ENCODE measurements at places on chromosomes 4 and X.

GRCh38 chr4:148435654-148436406 lies 6.4 kb downstream of the NR3C2 start:
- DNase-seq, result no peak

DNA sequence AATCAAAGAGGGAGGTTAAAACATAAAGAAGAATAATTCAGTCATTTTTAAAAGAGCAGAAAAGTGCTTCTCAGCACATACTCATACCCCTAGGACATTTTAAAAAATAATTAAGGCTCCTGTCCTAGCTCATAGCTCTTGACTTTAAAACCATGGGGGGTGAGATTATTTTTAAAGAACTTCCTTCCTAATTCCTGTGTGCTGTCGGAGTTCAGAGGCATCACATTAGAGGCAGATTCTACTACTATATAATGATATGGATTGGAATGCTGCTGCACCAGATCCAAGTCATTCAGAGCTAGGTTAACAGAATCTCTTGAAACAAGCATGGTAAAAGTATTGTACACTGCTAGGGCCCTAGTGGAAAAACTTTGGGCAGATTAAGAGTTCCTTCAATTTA lies 456.5 kb upstream of the ADGRL3 start:
- DNase-seq, result no peak

DNA sequence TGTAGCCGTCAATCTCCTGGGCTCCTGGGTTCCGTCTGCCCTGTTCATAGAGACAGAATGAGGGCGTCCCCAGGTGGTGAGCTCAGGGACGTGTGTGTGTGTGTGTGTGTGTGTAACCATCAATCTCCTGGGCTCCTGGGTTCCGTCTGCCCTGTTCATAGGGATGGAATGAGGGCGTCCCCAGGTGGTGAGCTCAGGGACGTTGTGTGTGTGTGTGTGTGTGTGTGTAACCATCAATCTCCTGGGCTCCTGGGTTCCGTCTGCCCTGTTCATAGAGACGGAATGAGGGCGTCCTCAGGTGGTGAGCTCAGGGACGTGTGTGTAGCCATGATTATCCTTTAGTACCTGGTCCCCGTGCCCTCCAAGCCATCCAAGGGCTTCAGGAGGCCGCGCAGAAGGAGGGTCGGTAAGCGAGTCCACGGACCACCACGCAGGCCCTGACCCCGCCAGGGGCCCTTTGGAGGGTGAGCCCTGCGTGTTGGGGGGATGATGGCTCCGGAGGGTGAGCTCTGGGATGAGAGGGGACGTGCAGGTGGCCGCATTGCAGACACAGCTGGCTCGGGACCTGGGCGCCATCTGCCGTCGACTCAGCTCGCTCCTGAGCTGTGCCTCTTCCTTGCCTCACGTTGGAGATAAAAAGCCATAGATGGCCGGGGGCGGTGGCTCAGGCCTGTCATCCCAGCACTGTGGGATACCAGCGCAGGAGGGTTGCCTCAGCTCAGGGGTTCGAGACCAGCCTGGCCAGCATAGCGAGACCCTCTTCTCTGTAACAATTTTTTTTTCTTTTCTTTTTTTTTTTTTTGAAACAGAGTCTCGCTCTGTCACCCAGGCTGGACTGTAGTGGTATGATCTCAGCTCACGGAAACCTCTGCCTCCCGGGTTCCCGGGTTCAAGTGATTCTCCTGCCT lies 5.4 kb upstream of the GTPBP6 start:
- DNase-seq, result no peak

DNA sequence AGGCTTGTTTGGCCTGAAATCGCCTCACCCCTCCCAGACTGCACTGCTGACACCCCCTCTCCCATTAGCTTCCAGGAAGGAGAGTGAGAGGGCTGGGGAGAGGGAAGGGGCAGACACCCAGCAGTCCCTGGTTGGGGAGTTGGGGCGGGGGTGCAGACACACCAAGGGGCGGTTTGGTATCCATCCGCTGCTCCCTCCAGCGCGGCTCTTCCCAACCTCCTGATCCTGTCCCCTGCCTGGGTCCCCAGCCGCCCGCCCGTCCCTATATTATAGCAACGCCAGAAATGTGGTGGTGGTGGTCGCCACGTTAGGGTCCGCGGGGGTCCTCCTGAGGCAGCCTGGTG lies 24.9 kb downstream of the GPRASP3 start:
- DNase-seq, result no peak

- DNase-seq, result no peak
Measured at GRCh38 chrX:70478526-70479245, 34.1 kb downstream of the DLG3 start.

DNA sequence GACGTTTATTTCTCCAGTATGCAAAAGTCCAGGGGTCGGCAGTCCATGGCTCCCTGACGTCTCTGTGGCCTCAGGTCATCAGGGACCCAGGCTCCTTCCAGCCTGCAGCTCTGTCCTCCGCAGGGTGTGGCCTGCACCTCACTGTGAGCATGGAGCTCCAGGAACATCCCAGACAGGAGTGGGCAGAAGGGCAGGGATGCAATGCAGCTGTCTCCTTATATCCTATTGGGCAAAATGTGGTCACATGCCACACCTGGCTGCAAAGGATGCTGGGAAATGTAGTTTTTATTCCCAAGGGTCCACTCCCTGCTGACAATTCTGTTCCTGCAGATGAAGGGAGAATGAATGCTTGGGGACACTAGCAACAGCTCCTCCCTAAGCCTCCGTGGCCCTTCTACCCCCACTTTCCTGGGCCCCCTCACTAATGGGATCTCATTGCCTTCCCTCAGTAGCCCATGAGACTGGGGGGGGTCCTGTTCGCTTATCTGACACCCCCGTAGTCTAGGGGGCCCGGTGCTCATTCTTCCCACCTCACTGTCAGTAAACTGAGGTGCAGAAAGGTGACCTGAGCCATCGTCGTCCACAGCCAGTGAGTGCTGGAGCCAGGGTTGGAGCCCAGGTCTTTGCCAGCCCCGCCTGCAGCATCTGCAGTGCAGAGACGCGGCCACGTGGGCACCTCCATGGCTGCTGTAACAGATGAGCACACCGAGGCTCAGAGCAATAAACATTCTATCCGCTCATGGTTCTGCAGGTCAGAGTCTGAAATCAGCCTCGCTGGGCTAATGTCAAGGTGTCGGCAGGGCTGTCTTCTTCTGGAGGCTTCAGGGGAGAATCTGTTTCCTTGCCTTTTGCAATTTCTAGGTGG lies 5.9 kb upstream of the GRPEL1 start:
- DNase-seq, result peak; percentile 63

GRCh38 chr4:150329373-150329772 lies 251.1 kb downstream of the DCLK2 start:
- no peak for DNase-seq

GRCh38 chrX:111928456-111928855 lies 52.5 kb downstream of the TRPC5OS start:
- no peak for DNase-seq

DNA sequence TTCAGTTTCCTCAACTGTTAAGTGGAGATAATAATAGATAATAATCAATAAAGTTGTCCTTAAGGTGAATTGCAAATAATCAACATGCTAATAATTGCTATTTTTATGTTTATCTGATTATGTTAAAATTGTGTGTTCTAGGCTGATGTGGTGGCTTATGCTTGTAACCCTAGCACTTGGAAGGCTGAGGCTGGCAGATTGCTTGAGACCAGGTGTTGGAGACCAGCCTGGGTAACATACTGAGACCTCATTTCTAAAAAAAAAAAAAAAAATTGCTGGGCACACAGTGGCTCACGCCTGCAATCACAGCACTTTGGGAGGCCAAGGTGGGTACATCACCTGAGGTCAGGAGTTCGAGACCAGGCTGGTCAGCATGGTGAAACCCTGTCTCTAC lies 175.2 kb downstream of the GC start:
- no peak for DNase-seq

- DNase-seq, result no peak
Measured at GRCh38 chr4:140342620-140343019, 30.8 kb upstream of the SCOC start.

DNA sequence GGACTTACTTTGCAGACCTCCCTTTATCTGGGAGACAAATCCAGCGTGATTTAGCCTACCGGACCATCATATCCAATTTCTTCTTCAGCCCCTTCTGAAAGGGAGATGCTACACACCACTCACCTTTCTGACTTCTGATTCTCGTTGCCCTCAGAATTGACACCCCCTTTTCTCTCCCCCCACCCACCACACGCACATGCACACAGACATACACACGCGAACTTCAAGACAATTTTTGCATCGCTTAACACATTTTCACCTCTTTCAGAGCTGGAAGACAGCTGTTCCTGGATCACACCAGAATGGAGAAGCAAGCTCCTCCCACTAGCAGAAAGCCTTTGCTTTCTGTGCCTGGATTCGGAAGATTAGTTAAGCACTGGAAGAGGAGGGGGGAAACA lies 1.0 kb upstream of the SNCA start:
- no peak for DNase-seq

DNA sequence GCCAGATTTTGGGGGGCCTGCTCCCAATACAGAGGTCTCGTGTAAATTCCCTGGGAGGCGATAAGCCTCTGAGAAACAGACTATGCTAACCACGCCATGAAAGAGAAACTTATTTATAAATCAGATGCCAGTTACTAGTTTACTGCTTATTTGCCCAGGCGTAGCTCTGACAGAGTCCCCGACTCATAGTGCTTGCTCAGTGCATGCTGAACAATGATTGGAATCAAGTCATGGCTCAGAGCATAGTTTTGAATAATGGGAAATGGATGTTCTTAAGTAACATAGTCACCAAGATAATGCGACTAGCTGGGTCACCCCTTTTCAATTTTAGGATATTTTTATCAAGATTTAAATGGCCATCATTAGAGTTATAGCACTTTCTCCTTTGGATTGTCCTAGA lies 39.9 kb downstream of the HTT start:
- no peak for DNase-seq

GRCh38 chr4:106325800-106326199 lies 9.4 kb downstream of the AIMP1 start:
- DNase-seq, result peak; percentile 8

- peak; percentile 3 for DNase-seq
Measured at GRCh38 chrX:13778916-13779315, 38.0 kb downstream of the GPM6B start.

DNA sequence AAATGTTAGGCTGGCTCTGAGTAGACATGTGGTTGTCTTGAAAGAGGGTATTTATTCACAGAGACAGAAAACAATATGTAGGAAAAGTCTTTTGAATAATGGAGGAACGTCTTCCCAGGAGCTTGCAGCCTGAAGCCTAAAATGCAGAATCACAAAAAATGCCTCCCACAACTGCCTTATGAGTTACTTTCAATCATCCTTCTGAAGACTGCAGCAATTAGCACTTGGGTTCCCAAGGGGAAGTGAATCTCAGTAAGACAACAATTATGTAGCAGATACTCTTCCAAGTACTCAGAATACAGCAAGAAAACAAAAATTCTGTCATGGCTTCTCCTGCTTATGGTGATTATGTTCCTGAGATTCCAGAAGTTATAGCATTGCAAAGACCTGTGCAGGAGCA lies 166.6 kb upstream of the TBL1X start:
- no peak for DNase-seq

GRCh38 chr4:157172011-157172410 lies 48.5 kb upstream of the GRIA2 start:
- peak; percentile 3 for DNase-seq

DNA sequence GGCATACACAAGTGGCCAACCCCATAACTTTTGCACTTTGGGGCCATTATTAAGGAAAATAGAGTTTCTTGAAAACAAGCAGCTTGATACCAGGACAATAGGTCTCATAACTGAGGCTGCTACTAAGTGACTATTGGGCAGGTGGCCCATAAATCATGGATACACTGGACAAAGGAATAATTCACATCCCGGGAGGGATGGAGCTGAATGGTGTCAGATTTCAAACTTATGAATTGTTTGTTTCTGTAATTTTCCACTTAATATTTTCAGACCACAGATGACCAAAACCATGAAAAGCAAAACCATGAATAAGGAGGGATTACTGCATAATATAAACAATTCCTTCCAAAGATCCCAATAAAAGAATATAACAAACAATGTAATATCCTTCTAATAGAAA lies 114.4 kb downstream of the WDFY3 start:
- DNase-seq, result no peak

DNA sequence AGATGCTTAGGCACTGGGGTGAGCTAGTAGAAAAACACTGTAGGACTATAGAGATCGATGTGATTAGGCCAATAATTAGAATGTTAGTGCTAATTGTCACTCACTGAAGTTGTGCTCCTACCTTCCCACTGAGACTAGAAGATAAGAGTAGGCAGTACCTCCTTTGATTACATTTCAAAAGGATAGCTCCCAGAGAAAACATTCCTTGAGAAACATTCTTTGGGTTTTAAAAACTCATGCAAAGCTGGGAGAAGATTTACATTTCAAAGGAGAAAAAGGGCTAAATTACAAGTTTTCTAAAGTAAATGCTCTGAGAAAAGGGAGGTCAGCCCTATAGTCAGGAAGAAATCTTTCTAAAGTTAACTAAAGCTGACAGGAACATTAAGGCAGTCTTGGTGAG lies 860.3 kb upstream of the NDST4 start:
- DNase-seq, result no peak

DNA sequence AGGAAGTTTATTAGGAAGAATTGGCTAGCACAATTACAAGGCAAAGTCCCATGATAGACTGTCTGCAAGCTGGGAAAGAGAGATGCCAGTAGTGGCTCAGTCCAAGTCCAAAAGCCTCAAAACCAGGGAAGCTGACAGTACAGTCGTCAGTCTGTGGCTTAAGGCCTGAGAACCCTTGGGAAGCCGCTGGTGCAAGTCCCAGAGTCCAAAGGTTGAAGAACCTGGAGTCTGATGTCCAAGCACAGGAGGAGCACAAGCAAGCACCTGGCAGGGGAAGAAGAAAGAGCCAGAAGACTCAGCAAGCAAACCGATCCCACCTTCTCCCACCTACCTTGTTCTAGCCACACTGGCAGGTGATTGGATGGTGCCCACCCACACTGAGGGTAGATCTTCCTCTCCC lies 51.3 kb upstream of the TMEM150C start:
- DNase-seq, result no peak

GRCh38 chr4:70624226-70624793 lies 4.2 kb upstream of the ENAM start:
- no peak for DNase-seq

- no peak for DNase-seq
Measured at GRCh38 chrX:100717363-100717762, 14.6 kb downstream of the SYTL4 start.

GRCh38 chr4:57114973-57115372 lies 4.8 kb upstream of the IGFBP7 start:
- DNase-seq, result no peak

- no peak for DNase-seq
Measured at GRCh38 chr4:74206088-74206825, 48.3 kb downstream of the MTHFD2L start.

DNA sequence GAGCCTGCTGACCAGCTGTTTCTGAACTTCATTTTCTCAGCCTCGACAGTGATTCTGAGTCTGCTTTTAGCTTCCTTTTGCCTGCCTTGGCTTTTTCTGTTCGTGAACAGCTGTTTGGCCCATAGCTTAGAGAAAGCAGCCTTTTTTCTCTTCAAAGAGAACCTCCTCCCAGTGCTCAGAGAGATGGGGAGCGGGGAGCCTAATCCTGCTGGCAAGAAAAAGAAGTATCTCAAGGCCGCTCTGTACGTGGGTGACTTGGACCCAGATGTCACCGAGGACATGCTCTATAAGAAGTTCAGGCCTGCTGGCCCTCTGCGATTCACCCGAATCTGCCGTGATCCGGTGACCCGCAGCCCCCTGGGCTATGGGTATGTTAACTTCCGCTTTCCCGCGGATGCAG lies 756 bp downstream of the PABPC5 start:
- no peak for DNase-seq

- DNase-seq, result peak; percentile 15
Measured at GRCh38 chr4:177128306-177128705, 181.4 kb upstream of the NEIL3 start.
